ENCODE measurements at places on chromosomes 6 and 20.
A peak's percentile ranks its signal among the peaks of the same experiment; 100 is the strongest.

DNA sequence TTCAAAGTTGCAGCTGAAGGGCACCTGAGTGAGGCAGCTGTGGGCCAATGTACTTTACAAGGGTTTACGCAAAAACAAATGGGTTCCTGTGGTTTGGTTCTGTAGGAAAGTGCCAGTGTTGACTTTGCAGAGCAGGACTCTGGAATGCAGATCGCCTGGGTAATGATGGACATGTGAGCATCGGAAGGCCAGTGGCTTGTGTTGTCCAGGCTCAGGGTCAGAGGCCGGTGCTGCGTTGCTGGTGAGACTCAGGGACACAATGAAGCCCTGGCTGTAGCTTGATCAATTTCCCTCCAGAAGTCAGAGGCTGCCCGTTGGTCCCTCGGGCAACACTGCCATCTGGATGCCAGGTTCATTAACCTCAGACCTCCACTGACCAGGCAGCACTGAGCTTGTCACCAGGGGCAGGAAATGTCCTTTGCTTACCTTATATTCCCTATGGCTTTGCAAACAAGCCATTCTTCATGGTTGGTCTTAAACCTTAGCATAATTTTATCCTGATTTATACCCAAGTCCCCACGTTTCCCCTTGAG, 753.4 kb downstream of the QKI start:
- DNase-seq: no peak

DNA sequence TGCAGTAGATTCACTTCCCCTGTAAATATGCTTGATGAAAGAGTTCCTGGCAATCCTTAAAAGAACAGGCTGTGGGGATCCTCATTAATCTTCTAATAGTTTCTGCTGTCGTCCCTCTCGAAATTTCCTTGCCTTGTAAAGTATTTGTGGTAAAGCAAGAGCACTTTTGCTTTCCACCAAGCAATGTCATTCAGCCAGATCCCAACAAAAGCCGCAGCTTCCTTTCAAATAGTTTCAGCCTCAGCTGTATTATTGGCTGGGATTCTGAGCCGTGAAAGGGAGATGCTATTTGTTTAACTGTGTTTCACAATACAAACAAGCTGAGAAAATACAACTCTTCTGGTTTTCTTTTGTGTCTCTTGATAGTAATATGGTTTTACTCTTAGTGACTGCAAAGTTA, 48.9 kb upstream of the EPHA7 start:
- DNase-seq: no peak

- no peak for DNase-seq
Measured at GRCh38 chr6:13263669-13264068, 64.7 kb downstream of the TBC1D7 start.

GRCh38 chr6:116206231-116206903, 47.5 kb downstream of the TSPYL4 start:
- no peak for DNase-seq

GRCh38 chr6:99334526-99335127, 14.8 kb downstream of the FAXC start:
- peak; percentile 14 for DNase-seq

DNA sequence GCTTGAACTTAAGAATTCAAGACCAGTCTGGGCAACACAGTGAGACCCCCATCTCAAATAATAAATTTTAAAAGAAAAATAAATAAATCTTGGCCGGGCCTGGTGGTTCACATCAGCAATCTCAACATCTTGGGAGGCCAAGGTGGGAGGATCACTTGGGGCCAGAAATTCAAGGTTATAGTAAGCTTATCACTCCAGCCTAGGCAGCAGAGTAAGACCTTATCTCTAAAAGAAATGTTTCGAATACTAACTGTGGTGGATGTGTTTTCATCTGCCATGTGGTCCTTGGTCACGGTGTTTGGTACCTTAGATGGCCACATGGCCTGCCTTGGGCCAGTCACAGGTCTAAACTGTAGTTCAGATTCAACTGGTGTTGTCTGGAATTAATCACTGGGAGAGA, 5.8 kb downstream of the UBE2C start:
- no peak for DNase-seq
